ENCODE measurements at places on chromosomes 4 and X. TPM values are rescaled to one million over a fixed set of nuclear protein-coding genes. Genes with fewer than 3 reads are reported as not detected.
A peak's percentile ranks its signal among the peaks of the same experiment; 100 is the strongest.

KCNE5 gene
- total RNA-seq = 0.26 TPM

DNA sequence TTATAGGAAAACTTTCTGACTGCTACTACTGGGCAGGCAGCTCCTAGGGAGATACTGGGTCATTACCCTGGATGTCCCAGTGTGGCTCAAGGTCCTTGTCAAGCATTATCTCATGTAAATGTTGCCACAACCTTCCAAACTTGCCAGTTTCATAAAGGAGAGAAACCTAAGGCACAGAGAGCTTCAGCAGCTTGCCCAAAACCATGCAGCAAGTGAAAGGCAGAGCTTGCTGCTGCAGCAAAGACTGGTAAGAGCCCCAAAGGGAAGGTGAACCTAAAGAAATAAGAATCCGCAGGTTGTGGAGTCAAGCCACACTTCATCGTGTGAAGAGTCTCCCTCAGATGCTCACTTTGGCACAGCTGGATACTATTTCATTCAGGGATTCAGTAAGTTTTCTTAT lies 2.3 kb downstream of the MPP1 start:
- DNase-seq = no peak

ALB gene
- total RNA-seq = not detected

- no peak for DNase-seq
Observed at GRCh38 chr4:157076578-157076947, 613 bp downstream of the GLRB start.

- no peak for DNase-seq
Observed at GRCh38 chr4:27059446-27059845, 198.8 kb downstream of the STIM2 start.

DNA sequence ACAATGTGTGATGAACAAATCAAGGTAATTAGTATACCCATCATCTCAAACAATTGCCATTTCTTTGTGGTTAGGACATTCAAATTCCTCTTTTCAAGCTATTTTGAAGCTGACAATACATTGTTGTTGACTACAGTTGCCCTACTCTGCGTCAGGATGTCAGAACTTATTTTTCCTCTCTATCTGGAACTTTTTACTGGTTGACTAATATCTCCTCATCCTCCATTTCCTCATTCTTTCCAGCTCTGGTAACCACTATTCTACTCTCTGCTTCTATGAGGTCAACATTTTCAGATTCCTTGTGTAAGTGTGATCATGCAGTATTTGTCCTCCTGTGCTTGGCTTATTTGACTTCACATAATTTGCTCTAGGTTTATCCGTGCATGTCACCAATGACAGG lies 240.5 kb upstream of the HS3ST1 start:
- DNase-seq = no peak

- no peak for DNase-seq
Observed at GRCh38 chrX:23136816-23137215, 137.1 kb downstream of the DDX53 start.

DNA sequence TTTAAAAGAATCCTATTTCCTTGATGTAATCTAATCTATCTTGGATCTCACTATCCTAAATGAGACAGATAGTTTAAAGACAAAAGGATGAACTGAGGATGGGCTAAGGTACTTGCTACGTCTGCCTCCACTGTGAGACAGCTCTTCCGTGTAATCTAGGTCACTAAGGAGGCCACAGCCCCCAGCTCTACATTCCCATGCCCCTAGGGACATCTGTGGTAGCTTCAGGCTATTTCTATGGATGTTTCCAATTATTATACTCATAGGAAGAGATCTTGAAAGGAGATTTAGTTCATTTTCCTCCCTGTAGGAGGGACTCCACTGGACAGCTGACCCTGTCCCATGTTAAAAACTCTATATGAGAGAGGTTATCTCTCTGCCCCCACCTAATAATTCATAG lies 140.8 kb upstream of the TRPC5 start:
- DNase-seq = no peak

DNA sequence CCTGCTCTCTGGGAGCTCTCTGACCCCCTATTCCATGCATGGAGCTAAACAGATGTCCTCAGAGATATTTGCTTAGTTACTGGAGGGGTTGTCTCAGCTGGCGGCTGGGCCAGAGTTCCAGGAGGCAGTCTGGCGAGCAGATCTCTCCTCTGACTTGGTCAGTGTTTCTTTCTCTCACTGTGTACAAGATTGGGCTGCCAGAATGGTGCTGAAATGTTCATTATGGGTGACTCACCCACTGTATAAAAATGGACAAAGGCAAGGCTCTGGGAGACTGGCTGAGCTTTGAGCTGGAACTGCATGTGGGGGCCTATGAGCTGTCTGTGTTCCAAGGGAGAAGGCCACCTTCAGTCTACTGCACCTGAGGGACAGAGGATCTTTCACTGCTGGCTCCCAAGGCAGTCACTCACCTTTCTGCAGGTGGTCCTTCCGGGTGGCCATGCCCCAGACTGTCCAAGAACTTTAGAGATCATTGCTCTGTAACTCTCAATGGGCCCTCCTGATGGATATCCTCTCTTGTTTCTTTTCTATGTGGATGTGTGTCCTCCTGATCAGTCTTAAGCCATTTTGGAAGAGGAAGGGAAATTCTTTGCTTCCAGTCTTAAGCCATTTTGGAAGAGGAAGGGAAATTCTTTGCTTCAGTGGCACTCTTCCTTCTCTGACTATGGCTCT lies 88.2 kb downstream of the CFAP299 start:
- DNase-seq = no peak

GRCh38 chr4:150253965-150254630 lies 175.9 kb downstream of the DCLK2 start:
- no peak for DNase-seq

- no peak for DNase-seq
Observed at GRCh38 chr4:130338851-130339250, 1242.9 kb downstream of the C4orf33 start.

DNA sequence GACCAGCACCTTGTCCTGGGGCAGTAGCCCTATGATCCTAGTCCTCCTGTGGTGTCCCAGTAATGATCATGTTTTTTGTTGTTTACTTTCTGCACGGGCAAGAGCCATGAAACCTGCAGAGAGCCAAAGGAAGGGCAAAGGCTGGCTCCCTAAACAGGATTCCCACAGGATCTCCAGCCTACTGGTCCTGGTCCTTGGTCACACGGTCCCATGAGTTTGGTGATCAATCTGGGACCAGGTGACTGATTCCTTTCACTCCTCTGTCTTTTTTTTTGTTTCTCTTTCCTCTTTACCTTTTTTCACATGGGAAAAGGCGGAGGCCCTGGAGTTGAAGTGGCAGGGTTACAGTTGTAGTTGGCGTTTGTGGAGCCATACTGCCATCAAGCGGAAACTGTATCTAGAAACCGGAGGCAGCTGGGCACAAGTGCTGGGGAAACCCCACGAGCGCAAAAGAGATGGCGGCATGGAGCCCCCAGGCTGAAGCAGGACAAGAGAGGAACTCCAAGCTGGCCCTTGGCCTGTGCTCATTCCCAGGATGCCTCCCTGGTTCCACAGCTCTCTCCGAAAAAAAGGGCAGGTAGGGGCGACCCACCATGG lies 34.6 kb downstream of the NBDY start:
- no peak for DNase-seq

- peak; percentile 66 for DNase-seq
Observed at GRCh38 chr4:139651282-139652194, 14.1 kb upstream of the MGST2 start.

ZNF711 gene
- total RNA-seq = 4.6 TPM

DNA sequence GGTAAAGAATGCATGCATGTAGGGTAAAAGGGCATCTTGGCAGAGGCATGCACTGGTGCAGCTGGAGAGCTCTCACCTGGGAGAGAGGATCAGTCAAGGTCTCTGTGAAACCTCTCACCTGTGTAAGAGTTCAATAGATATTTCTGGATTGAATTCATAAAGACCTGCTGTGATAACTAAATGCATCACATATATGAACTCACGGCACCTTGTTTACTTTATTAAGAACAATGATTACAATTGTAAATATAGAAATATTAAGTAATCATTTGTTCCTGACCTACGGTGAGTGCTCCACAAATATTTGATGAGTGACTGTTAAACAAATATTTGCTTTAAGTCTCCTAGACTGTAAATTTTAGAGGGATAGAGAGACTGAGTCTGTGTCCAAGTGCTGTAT lies 85.9 kb upstream of the PAQR3 start:
- no peak for DNase-seq

- no peak for DNase-seq
Observed at GRCh38 chr4:73859614-73860088, 6.6 kb downstream of the PF4V1 start.

DNA sequence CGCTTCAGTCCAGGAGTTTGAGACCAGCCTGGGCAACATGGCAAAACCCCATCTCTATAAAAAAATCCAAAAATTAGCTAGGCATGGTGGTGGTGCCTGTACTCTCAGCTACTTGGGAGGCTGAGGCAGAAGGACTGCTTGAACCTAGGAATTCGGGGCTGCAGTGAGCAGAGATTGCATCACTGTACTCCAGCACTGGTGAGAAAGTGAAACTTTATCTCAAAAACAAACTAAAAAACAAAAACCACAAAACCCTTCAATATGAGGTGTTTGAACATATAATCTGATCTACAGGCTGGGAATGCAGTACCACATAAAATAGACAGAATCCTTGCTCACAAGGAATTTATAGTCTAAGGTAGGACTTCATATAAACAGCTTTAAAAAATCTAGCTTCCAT lies 103.9 kb downstream of the PDS5A start:
- DNase-seq = no peak

MEPE gene
- total RNA-seq = not detected

GRCh38 chrX:68789966-68790365 lies 38.9 kb upstream of the EFNB1 start:
- no peak for DNase-seq

GRCh38 chr4:184907216-184907615 lies 81.4 kb upstream of the ACSL1 start:
- DNase-seq = no peak

DNA sequence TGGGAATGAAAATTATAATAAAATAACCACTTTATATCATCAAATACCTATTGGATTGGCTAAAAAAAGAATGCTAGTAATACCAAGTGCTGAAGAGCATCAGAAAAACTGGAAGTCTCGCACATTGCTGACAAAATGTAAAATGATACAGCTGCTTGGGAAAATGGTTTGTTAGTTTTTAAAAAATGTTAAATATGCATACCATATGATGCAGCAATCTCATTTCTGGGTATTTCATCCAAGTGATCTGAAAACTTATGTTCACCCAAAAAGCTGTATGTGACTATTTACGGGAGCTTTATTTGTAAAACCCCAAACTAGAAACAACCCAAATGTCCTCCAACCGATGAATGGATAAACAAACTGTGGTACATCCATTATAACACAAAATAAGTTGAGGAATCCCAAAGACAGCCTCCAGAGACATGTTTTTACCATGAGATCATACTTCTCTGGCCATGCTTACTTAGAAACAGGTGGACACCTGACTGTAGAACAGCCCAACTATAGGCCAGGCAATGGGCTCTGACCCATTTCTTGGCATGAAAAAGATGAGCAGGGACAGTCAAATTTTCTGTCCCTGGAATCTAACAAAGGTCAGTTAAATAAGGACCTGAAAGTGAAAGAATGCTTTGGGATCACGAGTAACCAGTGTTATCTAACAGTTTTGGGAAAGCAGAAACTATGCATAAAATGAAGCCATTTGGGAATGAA lies 47.5 kb upstream of the FAM120C start:
- DNase-seq = no peak

GPR173 gene
- total RNA-seq = 0.81 TPM

TKTL1 gene
- total RNA-seq = 0.74 TPM

GRCh38 chr4:139635966-139636365 lies 29.7 kb upstream of the MGST2 start:
- DNase-seq = no peak

UCHL1 gene
- total RNA-seq = 2.8 TPM

- no peak for DNase-seq
Observed at GRCh38 chr4:57151481-57151880, 41.3 kb upstream of the IGFBP7 start.

- DNase-seq = no peak
Observed at GRCh38 chr4:155582041-155582440, 84.6 kb upstream of the GUCY1A1 start.

DNA sequence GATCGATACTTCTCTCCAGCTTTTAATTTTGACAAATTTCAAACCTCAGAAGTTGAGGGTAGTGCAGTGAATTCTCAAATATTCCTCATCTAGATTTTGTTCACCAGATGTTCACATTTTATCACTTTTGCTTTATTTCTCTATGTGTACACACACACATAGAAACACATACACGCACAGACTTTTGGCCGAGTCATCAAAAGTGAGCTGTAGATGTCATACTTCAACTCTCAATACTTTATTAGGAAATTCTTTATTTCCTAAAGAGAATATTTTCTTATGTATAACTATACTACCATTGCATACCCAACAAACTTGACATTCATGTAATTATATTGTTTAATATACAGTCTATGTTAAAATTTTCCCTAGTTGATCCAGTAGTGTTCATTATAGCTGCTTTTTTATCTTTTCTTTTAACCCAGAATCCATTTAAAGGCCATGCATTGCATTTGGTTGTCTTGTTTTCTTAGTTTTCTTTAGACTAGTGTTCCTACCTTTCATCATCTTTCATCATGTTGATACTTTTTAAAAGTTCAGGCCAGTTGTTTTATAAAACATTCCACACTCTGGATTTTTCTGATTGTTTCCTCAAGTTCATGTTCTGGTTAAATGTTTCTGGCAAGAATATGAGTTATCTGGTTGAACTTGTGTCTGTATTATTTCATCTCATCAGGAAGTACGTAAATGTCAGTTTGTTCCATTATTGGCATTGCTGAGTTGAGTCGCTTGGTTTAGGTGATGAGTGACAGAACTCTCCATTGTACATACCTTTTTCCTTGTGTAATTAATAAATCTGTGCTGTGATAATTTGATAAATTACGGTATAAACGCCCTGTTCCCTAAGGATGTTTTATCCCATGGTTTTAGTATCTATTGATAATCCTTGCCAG lies 94.1 kb upstream of the TLR2 start:
- DNase-seq = no peak

- no peak for DNase-seq
Observed at GRCh38 chr4:129532573-129532972, 436.6 kb downstream of the C4orf33 start.

P2RY4 gene
- 0.34 TPM for total RNA-seq

- DNase-seq = no peak
Observed at GRCh38 chr4:33724685-33725084, 2519.6 kb downstream of the ARAP2 start.

SASH3 gene
- total RNA-seq = 148 TPM

DNA sequence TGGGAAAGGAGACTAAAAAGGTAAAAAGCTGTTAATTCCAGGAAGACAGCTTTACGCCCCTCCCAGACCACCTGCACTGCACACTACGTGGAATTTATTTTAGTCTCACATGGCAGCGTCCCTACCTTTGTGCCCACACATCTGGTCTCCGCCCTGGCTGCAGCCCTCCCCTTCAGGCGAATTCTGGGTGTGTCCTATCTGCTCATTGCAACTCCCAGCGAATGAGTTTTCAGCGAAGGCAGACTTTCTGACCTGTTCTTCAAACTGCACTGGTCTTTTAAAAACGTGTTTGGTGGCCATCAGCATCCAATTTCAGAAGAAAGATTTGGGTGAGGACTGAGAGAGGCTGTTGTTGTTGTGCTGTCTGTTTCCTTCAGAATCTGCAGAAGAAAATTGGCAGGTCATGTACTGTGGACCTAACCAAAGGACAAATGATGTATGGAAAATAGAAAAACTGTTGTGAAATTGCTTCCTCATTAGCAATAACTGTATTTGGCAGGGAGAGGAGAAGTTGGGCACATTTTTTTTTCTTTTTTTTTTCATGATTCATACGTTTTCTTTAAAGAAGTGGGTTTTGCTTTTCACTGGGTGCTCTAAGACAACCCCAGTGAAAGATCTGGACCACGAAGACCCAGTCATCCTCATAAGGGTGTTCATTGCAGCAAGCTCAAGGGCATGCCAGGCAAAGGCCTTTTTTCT lies 4.2 kb downstream of the TLR8 start:
- no peak for DNase-seq
